ENCODE measurements at places on chromosomes 7 and 10.

DNA sequence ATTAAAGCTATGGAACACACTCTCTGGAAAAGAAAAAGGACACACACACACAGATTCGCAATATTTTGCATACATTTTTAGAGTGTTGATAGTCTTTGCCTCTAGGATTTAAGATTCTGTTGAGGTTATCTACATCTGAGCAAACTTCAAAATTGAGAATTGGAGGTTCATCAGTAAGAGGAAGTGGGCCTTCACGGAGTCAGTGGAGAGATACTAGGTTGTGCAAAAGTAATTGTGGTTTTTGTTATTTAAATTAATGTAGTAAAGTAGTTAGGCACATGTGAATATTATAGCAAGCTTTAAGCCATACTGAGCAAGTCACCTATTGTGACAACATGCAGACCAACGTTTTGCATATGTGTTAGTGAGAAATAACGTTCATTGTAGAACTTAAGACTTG lies 19.8 kb upstream of the NXPH1 start:
- no peak for DNase-seq

DNA sequence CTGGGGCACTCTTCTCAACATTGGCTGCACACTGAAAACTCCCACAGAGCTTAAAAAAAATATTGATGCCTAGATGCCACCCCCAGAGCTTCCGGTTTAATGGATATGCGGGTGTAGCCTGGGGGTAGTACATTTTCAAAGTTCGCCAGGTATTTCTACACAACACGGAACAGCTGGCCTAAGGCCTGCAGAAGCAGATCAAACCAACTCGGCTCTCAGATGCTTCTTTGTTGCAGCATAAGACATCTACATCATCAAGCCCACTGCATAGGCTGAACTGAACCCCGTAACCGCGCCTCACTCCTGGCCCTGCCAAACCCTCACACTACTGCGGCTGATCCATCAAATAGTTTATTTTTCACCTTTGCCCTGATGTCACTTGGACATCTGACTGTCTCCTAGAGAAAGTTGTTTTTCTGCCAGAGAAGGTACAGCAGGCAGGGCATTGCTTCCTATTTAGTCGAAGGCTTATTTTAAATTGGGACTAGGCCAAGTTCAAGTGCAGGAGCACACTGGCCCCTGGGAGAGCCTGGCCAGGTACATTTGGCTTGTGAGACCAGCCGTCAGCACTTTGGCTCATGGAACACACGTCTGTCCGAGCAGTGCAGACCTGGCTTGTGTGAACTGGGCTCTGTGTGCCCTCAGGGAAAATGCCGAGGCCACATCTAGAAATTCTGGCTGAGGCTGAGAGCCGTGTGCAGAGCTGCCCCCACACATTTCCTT lies 113.3 kb downstream of the TACC2 start:
- DNase-seq, result no peak

- DNase-seq, result no peak
Observed at GRCh38 chr10:31526681-31527080, 207.7 kb downstream of the ZEB1 start.

- no peak for DNase-seq
Observed at GRCh38 chr7:51303142-51303525, 13.5 kb downstream of the COBL start.

GRCh38 chr10:48331436-48331835 lies 25.0 kb downstream of the MAPK8 start:
- no peak for DNase-seq

DNA sequence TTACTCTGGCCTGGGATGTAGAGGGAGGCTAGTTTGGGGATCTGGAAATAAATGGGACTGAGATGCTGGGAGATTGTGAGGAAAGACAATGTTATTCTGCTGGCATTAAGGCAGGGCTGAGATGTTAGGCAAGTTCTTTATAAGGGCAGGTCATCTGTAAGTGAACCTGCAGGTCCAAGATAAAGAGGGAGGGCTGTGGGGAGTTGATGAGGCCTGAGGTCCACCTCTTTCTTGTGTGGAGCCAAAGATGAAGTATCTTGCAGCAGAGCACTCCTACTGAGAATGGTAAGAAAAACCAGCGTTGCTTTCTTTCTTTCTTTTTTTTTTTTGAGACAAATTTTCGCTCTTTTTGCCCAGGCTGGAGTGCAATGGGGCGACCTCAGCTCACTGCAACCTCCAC lies 19.1 kb downstream of the CYCS start:
- DNase-seq, result no peak

DNA sequence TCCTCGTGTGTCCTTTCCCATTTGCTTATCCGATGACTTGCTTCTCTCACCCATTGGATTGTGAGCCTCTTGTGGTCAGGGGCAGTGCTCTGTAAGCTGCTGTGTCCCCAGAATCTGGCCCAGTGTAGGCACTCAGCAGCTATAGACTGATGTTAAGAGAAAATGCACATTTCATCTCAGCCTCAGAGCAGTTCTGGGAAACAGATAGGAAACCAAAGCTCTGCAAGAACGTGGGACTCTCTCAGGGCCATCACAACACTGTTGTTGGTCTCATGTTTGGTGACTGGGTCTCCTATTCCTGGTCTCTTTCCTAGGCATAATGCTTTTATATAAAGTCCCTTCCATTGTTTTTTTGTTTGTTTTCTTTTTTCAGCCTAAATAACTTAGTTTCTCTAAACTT lies 141.2 kb downstream of the ST7 start:
- DNase-seq, result no peak

GRCh38 chr7:106358103-106358663 lies 73.4 kb upstream of the NAMPT start:
- DNase-seq, result no peak

GRCh38 chr7:133543657-133544056 lies 290.8 kb downstream of the EXOC4 start:
- no peak for DNase-seq

DNA sequence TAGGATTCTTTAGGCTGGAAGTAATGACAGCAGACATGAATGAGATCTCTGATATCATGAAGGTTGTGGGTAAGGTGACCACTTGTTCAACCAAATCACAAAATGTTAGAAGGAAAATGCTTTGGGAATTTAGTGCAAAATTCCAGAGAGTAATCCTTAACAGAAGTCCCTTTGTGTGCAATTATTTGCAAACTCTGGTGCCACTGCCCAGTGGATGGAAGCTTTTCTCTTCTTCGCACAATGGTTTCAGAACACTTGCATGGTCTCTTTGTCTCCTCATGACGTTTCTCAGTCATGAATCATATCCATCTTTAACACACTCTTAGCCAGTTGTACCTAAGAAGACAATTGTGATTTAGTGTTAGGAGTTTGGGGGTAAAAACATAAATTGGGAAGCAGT lies 570.4 kb upstream of the ANKRD30A start:
- DNase-seq, result no peak

DNA sequence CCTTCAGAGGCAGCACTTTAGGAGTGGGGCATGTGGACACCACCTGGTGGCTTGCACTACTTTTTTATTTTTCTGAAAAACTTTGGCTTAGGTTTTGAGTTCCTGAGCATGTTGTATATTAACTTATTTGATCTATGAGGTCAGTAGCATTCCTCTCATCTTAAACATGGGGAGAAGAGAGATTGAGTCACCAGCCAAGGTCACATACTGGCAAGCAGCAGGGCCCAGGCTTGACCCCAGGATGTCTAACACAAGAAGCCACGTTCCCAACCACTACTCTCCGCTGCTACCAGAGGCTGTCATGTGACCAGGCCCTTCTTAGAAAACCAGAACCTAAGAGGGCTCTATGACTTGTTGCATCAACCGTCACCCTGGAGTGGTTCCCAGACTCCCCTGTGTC lies 210.3 kb upstream of the GPR26 start:
- no peak for DNase-seq

- no peak for DNase-seq
Observed at GRCh38 chr7:148566736-148567135, 23.8 kb upstream of the C7orf33 start.

GRCh38 chr7:2892549-2892948 lies 48.4 kb upstream of the GNA12 start:
- peak; percentile 21 for DNase-seq

GRCh38 chr10:49382226-49382625 lies 13.7 kb downstream of the DRGX start:
- DNase-seq, result no peak

DNA sequence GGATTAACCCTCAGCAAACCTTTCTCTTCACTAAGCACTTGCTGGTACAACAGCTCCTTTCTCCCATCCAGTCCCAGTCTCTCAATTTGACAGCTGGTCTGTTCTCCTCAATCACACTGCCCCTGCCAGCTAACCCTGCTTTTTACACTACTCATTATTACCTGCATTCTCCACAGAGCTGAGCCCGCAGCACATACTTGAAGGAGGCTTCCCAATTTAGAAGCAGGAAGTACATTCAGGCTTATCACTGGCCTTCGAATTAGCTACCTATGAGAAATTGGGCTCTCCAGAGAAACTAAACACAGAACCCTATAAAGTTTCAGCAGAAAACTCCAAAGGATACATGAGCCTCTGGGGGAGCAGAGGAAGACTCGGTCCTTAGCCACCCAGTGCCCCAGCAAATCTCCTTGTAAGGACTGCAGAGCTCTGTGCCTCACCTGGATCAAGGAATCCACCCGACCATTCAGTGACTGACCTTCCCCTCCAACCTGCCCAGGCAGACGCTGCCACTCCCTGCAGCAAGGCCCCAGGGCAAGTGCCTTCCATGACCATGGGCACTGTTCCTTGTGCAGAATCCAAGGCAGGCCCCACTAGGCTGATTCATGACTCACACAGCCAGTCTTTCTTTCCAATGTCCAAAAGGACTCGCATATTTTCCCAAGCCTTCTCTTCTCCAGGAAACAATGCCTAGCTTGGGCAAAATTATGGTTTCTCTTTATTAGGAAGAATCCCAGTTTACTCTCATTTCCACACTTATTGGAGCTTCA lies 68.0 kb downstream of the VOPP1 start:
- no peak for DNase-seq

DNA sequence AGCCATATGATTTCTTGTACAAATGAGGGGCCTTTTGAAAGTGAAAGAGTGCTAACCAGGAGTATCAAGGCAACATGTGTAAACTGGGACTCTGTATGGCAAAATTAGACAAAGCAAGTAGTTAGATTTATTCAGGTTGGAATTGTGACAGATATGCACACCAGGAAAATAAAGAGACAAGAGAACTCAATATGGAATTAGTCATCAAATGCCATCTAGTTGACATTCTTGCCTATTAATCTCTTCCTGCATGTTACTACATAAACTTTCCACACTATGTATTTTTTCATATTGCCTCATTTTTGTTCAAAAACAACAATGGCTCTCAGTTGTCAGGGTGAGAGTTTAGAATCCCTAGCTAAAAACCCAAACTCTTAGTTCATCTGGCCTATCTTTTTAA lies 799.0 kb downstream of the NRG3 start:
- no peak for DNase-seq
